CD14-positive monocyte (primary cell): ENCODE measurements at places on chromosomes 6 and 20. TPM values are rescaled to one million over a fixed set of nuclear protein-coding genes. Genes with fewer than 3 reads are reported as not detected.

BCAS1 gene
- polyA plus RNA-seq: not detected

RGL2 gene
- polyA plus RNA-seq: 15.5 TPM

DDR1 gene
- polyA plus RNA-seq: 0.39 TPM

UBE2V1 gene
- 95.5 TPM for polyA plus RNA-seq

GRCh38 chr6:46473881-46474280, 17.4 kb downstream of the RCAN2 start:
- H3K27ac ChIP-seq: no peak overlapping the region
- no peaks in the 10 kb centered on the region for H3K27me3 ChIP-seq
- H3K4me3 ChIP-seq: no peak overlapping the region

DNA sequence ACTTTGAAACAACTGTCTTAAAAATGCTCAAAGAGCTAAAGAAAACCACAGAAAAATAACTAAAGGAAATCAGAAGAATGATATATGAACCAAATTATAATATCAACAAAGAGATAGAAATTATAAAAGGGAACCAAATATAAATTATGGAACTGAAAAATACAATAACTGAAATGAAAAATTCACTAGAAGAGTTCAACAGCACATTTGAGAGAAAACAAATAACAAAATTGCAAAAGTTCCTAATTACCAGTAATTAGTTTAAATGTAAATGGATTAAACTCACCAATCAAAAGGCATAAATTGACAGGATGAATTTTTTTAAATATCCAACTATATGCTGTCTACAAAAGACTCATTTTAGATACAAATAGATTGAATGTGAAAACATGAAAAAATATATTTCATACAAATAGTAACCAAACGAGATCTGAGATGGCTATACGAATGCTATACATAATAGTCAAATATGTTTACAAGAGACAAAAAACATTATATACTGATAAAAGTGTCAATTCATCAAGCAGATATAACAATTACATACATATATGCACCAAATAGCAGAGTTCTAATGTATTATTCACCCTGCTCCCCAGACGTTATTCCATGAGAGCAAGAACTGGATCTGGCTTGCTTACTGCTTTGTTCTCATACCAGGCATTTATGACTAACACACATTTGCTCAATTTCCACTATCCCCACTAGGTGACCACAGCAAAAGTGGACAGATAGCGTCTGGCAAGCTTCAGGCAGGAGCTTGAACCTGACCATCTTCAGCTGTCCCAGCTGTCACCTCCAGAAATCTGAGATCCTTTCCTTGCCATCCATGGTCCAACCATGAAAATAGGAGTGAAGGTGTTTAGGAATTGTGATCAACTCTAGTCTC, 72.4 kb upstream of the SIRPA start:
- no peak for DNase-seq
- H3K4me3 ChIP-seq: peak overlapping the region; percentile 3
- H3K36me3 ChIP-seq: no peaks in the 10 kb centered on the region
- H3K27ac ChIP-seq: peak overlapping the region; percentile 89

GRCh38 chr6:25038999-25039398, 103.2 kb upstream of the RIPOR2 start:
- peaks cover 48% of the 10 kb centered on the region for H3K4me1 ChIP-seq
- no peak overlapping the region for H3K27ac ChIP-seq
- no peaks in the 10 kb centered on the region for H3K27me3 ChIP-seq
- H3K4me3 ChIP-seq: no peak overlapping the region

DNA sequence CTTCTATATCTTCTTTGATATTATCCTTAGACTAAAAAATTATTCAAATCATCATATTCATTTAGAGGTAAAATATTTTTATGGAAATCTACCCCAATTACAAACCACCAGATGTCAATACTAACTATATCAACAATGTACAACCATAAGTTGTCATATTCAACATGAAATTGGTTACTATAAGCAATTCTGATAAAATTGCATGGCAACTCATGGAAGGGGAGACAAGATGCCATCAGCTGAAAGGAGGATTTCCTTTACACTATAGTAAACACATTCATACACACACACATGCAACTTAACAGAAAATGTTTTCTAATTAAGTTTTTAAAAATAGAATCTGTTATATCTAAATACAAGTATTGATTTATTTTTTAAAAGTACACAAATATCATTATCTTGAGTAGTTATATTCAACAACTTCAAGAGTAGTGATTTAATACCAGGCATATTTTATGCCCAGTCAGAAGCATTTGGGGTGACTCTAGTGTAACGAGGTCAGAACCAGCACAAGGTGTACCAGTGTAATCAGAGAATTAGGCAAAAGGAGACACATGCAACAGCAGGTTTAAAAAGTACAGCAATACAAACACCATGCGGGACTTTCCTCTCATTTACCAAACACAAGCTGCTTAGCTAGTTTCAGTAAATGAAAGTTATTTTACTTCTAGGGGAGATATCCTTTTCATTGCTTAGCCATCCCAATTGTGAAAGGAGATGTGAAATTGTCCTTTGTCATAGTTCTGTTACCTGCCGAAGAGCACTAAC, 1.0 kb downstream of the FILIP1 start:
- H3K4me3 ChIP-seq: no peak overlapping the region
- no peak overlapping the region for H3K27ac ChIP-seq

GRCh38 chr6:149906405-149906804, 8.5 kb upstream of the RAET1E start:
- DNase-seq: no peak
- no peaks in the 10 kb centered on the region for H3K4me1 ChIP-seq
- H3K27ac ChIP-seq: no peak overlapping the region
- no peaks in the 10 kb centered on the region for H3K36me3 ChIP-seq
- H3K4me3 ChIP-seq: no peak overlapping the region
- H3K27me3 ChIP-seq: no peaks in the 10 kb centered on the region

- no peaks in the 10 kb centered on the region for H3K4me1 ChIP-seq
- DNase-seq: no peak
- H3K4me3 ChIP-seq: no peak overlapping the region
- no peaks in the 10 kb centered on the region for H3K27me3 ChIP-seq
- no peaks in the 10 kb centered on the region for H3K36me3 ChIP-seq
- no peak overlapping the region for H3K27ac ChIP-seq
These were observed 53.8 kb upstream of the HDAC2 start for GRCh38 chr6:114024746-114025145.

DNA sequence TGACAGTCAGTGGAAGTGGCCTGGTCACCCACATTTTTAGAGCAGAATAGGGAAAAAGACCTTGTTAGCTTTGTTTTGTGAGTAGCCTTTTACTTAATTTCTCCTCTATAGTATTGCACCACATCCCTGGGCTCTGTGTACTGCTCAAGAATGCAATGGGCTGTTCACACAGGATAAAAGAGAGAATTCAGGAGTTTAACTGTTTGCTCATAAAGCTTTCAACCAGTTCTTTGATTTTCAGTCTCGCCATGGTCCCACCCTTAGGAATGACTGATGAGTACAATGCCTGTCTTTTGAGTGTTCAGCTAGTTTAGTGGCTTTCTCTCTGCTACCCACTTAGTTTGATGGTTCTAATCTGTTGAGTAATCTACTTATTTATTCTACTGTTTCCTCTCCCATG, 129.7 kb downstream of the PLG start:
- no peaks in the 10 kb centered on the region for H3K27me3 ChIP-seq
- no peak overlapping the region for H3K4me3 ChIP-seq
- no peak for DNase-seq
- no peak overlapping the region for H3K27ac ChIP-seq

GRCh38 chr6:42136508-42137193, 5.8 kb downstream of the C6orf132 start:
- H3K27ac ChIP-seq: no peak overlapping the region
- peaks cover 10% of the 10 kb centered on the region for H3K27me3 ChIP-seq
- H3K4me1 ChIP-seq: peaks cover 16% of the 10 kb centered on the region
- H3K4me3 ChIP-seq: no peak overlapping the region

GRCh38 chr20:30502670-30503069, 754.8 kb upstream of the DEFB115 start:
- H3K27me3 ChIP-seq: no peaks in the 10 kb centered on the region
- H3K36me3 ChIP-seq: no peaks in the 10 kb centered on the region
- no peak for DNase-seq
- no peaks in the 10 kb centered on the region for H3K4me1 ChIP-seq
- no peak overlapping the region for H3K27ac ChIP-seq
